ENCODE measurements at places on chromosomes 2 and 18. TPM values are rescaled to one million over a fixed set of nuclear protein-coding genes. Genes with fewer than 3 reads are reported as not detected.

DNA sequence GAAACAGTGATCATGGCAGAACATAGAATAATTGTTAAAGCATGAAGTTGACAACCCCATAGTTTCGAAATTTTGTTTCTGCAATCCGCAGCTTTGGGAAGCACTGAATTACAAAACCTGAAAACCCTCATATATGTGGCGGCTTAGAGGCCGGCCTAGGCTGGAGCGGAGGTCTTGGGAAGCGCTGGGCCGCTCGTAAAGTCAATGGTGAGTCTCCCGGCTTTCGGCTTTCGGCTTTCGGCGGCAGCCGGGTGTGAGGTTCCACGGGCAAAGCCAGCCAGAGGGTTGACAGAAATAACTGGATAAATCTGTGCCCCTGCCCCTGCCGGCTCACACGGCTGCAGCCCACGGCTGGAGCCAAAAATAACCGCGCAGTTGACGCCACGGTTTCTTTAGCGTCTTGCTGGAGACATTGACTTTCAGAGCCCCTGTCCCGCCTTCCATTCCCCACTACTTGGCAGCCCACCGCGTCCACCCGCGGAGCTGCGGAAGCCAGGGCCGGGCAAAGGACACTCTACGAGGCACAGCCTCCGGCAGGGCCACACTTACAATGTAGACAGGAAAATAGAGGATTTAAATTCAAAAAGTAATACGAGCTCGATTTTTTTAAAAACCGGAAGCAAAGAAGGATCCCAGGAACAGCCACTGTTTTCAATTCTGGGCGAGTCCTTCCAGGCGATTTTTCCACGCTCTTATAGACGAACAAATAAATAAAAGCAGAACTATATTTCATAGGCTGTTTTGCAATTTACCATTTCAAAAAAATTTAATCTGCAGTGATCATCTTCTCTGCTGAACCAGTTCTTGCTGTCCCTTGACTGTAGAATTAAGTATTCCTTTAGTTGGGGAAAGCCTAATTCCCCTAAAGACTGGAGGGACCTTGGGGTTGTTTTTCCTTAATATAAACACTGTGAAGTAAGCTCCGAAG, 28.3 kb upstream of the ATP6V1B1 start:
- DNase-seq, result no peak

The HAAO gene
- total RNA-seq, result 2.9 TPM

- DNase-seq, result no peak
Measured at GRCh38 chr18:41265047-41265446, 690.0 kb upstream of the PIK3C3 start.

GRCh38 chr18:69239849-69240674, 160.6 kb upstream of the DOK6 start:
- DNase-seq, result no peak

- DNase-seq, result no peak
Measured at GRCh38 chr2:185219981-185220380, 518.6 kb upstream of the FSIP2 start.

DNA sequence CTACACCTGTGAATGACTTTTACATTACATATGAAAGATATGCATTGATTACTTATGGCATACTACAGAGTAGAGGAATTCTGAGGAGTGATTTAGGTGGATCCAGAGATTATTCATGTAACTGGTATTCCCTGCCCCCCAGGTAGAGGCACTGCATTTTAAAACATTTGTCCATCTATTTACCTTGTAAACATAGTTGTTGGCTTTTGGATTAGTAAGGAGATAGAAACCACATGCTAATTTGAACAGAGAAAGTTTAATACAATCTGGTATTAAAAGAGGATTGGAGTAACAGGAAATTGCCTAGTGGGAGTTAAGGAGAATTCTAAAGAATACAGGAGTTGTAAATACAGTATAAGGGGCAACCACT, 15.9 kb downstream of the GALNT3 start:
- no peak for DNase-seq

- DNase-seq, result no peak
Measured at GRCh38 chr2:29293830-29294438, 178.7 kb downstream of the CLIP4 start.

DNA sequence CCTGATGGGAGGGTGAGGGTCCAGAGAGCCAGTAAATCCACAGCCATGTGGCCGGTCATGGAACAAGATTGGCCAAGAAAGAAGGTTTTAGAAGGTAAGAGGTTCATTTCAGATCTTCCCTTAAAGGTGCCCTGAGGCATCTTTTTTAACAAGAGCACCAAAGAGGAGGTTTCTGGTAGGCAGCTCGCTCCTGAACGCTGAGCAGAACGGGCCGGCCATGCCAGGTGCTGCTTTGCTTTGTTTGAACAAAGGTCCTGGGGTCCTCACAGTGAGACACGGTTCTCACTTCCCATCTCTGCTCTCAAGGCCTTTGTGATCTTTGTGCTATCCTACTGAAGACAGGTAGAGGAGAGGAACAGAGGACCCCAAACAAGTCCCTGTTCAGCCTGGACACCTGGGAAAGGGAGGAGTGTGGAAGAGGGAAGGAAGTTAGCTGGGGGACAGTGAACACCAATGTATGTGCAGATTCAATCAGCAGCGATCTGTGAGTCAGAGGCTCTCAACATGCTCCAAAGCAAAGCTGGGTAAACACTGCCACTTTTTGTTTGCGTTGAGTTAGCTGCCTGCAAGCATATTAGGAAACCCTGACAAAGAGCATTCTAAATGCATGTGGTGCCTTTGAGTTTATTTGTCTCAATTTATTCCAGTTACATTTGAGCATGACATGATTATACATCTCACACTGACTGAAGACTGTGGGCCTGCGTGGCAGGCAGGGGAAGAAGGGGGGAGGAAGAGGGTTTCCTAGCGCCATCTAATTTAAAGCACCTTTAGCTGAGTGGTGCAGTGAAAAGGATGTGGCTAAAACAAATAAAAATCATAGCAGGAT, 102.4 kb downstream of the ASB1 start:
- no peak for DNase-seq

The COPS7B gene
- 35.2 TPM for total RNA-seq

DNA sequence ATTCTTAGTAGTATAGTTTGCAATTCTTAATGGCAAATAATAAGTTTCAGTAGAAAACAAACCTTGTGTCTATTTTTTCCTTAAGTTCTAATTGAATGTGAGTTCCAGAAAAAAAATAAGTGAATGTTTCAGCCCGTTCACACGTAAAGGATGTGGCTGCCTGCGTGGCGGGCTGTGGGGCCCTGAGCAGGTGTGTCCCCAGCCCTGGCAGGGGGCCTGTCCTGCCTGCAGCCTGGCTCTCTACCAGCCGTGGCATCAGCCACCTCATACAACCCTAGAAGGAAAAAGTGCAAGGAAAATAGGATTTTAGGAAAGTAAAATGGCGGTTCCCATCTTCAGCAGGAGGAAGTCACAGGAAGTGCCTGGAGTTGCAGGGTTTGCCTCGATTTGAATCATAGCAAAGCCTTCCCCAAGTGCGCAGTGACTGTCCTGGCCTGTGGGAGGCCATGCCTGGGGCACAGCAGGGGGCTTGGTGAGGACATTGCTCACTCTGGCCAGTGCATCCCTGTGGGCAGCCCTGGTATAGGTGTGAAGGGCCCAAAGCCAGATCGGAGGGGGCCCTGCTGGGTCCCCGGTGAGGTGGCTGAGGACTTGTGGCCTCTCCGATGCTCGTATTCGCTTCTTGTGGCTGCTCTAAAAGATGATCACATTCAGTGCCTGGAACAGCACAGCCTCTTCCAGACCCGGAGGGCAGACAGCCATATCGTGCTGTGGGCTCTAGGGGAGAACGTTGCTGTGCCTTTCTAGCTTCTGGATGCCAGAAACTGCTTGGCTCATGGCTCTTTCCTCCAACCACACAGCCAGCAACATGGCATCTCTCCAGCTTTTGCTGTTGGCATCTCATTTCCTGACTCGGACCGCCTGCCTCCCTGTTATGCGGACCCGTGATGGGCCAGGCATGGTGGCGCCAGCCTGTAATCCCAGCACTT, 12.6 kb downstream of the DTYMK start:
- no peak for DNase-seq

The POTEI gene
- total RNA-seq, result not detected

- DNase-seq, result no peak
Measured at GRCh38 chr18:6013171-6013810, 118.0 kb upstream of the TMEM200C start.

DNA sequence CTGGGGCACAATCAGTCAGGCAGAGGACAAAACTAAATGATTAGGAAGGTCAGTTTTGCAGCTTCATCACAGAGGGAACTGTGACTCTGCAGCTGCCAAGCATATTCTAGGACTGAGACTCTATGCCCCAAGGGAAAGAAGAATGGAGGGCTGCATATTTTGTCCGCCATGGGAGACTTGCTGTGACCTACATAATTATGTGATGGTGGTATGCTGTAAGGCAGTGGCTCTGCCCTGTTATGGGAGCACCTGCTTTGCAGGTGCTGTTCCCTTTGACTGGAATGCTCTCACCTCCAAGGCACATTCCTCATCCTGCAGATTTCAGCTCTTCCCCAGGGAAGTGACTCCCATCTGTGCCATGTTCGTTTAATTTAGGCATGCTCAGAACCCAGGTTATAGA, 261.9 kb upstream of the EPHA4 start:
- DNase-seq, result no peak

The ITGB6 gene
- 6.1 TPM for total RNA-seq

- DNase-seq, result no peak
Measured at GRCh38 chr18:36633961-36634412, 194.8 kb downstream of the TPGS2 start.

DNA sequence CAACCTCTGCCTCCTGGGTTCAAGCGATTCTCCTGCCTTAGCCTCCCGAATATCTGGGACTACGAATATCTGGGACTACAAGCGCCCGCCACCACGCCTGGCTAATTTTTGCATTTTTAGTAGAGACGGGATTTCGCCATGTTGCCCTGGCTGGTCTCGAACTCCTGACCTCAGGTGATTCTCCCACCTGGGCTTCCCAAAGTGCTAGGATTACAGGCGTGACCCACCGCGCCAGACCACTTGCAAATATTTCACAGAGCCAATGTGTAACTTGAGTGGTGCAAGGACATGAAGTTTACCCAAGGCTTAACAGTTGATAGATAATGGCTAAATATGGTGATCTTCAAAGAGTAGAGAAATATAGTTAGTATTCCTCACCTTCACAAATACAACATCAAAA, 14.1 kb upstream of the MTIF2 start:
- DNase-seq, result no peak

GRCh38 chr2:122135021-122135937, 379.8 kb downstream of the TSN start:
- no peak for DNase-seq

- DNase-seq, result no peak
Measured at GRCh38 chr2:73821669-73822068, 7.1 kb upstream of the STAMBP start.

DNA sequence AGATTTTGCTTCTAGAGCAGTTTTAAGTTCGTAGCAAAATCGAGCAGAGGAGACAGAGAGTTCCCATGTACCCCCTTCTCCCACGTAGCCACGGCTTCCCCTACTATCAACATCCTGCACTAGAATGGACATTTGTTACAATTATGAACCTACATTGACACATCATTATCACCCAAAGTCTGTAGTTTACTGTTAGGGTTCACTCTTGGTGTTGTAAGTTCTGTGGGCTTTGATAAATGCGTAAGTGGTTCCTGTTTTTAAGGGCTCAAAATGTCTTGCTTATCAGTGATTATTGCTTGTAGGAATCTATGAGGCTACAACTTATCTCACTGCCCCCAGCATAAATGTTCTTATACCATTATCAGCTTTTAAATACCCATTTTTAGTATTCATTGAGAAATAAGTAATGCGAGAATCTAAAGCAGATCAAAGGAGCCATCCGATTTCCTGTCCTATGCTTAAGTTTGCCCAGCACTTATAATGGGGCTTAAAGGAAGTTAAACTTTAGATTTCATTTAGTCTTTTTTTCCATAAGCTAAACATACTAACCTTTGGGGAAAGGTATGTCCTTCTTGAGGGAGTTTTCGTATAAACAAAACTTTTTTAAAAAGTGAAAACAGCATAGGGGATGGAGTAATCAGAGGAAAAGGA, 118.7 kb downstream of the HAUS1 start:
- DNase-seq, result no peak

- DNase-seq, result no peak
Measured at GRCh38 chr2:217738061-217738460, 264.7 kb downstream of the TNS1 start.

DNA sequence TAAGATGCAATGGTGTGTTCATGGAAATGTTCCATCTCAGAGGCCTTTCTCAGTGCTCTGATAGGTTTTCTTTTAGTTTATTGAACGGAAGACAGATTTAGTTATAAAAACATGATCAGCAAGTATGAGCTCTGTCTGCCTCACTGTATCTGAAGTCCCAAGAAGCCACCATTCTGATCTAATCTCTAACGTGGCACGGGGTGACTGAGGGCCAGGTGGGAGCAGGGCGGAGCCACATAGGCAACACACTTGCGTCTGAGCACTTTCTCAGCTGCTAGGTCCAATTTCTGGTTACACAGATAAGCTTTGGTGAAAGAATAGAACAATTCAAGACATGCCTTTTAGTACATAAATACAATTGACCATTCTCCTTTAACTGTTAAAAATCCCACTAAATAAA, 60.4 kb downstream of the SNTG2 start:
- DNase-seq, result no peak

DNA sequence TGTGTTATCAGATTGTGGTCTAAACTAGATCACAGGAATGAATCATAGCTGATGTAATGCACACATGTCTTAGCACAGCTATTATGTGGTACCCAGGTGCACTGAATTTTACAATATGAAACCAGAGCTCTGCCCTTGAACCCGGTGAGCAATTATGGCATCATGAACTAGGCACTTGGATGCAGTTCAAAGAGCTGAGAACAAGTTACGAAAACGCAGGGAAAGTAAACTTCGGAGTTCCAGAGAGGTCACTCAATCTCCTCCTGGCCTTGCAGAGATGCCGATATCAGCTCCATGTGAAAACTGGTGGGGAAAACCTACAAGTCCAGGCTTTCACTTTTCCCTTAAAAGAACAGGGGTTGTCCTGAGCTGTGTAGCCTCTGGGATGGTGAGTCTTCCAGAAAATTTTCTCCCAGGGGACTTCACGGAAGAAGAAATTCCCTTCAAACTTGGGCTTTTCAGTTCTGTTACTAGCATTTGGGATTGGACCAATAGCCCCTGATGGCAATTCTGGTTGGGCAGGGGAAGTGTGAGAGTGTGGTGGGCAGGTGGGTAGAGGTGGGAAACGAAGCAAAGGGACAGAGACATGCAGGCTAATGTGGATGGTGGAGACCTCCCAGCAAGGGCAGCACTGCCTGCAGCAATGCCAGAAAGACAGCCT, 71.1 kb upstream of the SH3BP4 start:
- DNase-seq, result no peak

- DNase-seq, result no peak
Measured at GRCh38 chr2:122315306-122315705, 559.9 kb downstream of the TSN start.

DNA sequence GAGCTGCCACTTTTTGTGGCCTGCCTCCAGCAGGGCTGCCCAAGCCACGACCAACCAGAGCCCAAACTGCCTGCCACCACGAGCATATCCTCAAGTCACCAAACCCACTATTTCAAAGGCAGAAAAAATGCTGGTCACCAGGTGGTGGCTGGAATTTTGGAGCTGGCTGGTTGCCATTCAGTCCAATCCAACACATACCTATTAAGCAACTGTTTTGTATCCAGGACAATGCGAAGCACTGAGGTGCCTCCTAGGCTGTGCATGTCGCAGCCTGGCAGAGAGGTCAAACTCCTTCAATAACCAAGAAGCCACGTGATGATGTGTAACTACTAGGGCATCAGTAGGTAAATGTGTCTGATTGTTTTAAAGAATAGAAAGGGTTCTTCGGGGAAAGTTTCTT, 108.3 kb upstream of the PPP1CB start:
- no peak for DNase-seq

GRCh38 chr2:150041722-150042425, 445.6 kb downstream of the RND3 start:
- DNase-seq, result no peak

All from lower leg skin (tissue), 4 donors.